ENCODE measurements at places on chromosomes 16 and 17. TPM values are rescaled to one million over a fixed set of nuclear protein-coding genes. Genes with fewer than 3 reads are reported as not detected.

The PABPN1L gene
- total RNA-seq = not detected

DNA sequence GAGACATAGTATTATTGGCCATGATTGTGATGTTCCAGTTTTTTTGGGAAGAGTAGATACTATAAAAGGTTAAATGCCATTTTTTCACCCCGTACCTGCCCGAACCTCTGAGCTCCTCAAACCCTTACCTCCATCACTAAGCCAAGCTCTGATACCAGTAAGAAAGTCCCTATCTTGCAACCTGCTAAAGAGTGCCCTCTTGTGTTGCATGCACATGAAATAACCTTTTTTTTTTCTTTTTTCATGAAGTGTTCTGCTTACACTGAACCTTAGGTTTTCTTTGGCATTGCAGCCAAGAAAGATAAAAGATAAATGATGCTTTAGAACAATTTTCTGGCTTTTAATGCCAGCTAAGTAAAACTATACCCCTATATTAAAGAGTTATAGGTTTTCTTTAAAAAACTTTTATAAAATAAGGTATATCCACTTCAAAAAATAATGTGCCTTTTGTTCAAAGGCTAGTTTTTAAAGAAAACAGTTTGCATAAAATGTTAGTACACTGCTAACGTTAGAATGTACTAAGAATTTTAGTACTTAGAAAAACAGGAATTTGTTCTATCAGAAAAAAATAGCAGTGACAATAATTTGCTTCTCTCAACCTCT lies 295.3 kb upstream of the PMFBP1 start:
- no peaks in the 10 kb centered on the region for H3K4me1 ChIP-seq
- H3K4me3 ChIP-seq = no peak overlapping the region
- H3K27ac ChIP-seq = no peak overlapping the region
- no peaks in the 10 kb centered on the region for H3K36me3 ChIP-seq

GRCh38 chr16:75235721-75236193 lies 15.7 kb downstream of the BCAR1 start:
- peaks cover 21% of the 10 kb centered on the region for H3K36me3 ChIP-seq
- H3K27ac ChIP-seq = no peak overlapping the region
- no peak for DNase-seq
- H3K4me1 ChIP-seq = no peaks in the 10 kb centered on the region
- H3K27me3 ChIP-seq = no peaks in the 10 kb centered on the region
- H3K4me3 ChIP-seq = no peak overlapping the region

DNA sequence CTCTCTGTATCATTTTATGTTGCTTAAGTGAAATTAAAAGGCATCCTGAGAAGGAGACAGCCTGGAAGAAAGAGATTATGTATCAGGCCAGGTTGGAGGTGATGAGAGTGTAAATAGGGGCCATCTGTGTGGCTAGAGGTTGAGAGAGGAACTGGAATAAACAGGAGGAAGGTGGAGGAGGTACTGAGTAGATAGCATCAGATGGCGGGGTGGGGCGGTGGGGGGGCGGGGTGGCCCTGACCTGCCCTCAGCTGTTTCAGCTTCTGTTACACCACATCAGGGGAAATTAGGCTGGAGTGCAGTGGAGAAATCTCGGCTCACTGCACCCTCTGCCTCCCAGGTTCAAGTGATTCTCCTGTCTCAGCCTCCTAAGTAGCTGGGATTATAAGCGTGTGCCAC lies 6.9 kb upstream of the KCNG4 start:
- H3K27ac ChIP-seq = no peak overlapping the region
- H3K4me1 ChIP-seq = no peaks in the 10 kb centered on the region
- no peaks in the 10 kb centered on the region for H3K36me3 ChIP-seq
- no peak overlapping the region for H3K4me3 ChIP-seq

DNA sequence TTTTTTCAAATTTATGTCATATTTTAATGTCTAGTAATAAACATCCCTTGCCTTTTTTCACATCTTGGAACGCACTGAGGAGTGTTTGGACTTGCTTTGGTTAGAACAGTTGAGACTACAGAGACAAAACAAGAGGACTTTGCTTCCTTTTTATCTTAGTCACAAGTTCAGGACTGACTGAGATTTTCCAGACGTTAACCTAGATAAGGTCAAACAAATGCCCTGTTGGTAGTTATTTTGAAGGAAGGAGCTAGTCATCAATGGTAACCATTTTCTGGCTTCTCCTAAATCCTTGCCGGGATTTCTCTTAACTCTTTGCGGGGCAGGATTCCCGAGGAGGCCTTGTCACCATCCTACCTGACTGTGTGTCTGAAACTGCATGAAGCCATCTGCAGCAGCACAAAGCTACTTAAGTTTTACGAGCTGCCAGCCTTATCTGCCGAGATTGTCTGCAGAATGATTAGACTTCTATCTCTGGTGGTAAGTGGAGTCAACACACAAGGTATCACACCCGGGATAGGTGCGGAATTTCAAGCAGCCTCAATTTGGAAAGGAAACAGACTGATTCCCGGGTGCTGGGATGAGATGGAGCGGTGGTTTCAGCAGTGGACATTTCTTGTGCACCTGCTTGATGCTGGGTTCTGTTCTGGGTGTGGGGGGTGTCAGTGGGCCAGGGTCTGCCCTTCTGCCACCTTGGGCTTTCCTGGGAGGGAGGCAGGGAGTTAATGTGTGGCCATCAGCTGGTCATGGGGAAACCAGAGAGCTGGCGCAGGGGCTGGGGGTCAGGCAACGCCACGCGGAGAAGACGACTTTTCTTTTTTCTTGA lies 48.3 kb downstream of the RNF213 start:
- H3K27me3 ChIP-seq = no peaks in the 10 kb centered on the region
- no peaks in the 10 kb centered on the region for H3K4me1 ChIP-seq
- H3K4me3 ChIP-seq = no peak overlapping the region
